ENCODE measurements at places on chromosomes 3 and 15.

DNA sequence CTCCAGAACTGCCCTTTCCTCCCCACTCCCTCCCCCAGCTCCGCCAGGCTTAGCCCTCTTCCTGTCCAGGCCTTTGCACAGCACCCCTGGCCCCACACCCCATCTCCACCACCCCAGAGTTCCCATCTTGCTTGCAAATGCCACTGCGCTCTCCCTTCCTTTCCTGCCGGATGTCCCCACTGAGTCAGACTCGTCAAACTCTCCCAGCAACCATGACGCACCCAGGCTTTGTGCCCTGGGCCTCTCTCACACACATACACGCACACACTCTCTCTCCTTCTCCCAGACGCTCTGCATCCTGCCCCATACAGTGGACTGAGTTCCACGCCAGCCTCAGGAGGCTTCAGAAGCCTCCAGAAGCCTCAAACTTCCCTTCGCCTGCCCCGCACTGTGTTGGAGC is 2.8 kb upstream of the CCDC9B start:
- DNase-seq: no peak

DNA sequence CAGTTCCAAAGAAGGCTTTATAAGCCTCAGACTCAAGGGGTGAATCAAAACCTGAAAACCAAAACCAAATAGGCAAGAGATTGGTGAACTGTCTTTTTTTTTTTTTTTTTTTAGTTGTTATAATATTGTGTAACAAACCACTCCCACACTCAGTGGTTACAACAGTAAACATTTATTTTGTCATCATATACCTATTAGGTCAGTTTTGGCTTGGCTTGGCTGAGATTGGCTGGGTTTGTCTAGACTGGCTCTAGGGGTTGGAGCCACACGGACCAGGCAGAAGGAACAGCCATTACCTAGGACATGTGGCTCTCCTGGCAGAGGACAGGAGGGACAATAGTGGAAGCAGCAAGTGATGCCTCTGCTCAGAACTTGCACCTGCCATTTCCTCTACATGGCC is 26.4 kb upstream of the RYR3 start:
- DNase-seq: no peak

- DNase-seq: no peak
Measured at GRCh38 chr3:65583188-65583587, 455.5 kb downstream of the MAGI1 start.

GRCh38 chr3:167671878-167672427 is 18.2 kb upstream of the WDR49 start:
- DNase-seq: no peak

DNA sequence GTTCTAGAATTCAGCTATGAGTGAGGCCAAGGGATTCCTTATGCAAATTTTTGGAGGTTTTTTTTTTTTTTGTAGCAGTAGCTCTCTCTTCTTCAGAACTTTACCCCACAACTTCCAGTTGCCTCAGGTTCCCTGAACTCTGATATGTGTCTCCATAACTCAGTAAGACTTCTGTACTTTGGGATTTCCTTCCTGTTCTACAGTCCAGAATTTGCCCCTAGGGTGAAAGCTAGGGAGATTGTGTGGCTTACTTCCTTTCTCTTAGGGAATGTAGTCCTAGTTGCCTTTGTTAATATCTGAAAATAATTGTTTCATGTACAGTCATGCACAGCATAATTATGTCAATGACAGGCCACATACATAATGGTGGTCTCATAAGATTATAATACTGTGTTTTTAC is 30.8 kb downstream of the LRRC28 start:
- DNase-seq: no peak

- DNase-seq: no peak
Measured at GRCh38 chr15:39834256-39834655, 51.6 kb upstream of the FSIP1 start.

GRCh38 chr15:77510066-77511057 is 89.7 kb downstream of the HMG20A start:
- no peak for DNase-seq

All from amygdala (tissue), 56 donors.